CD4-positive, alpha-beta T cell treated with Interleukin-2 at 100 ng/mL for 4 hours (primary cell): ENCODE measurements at places on chromosomes 3 and 15.

- DNase-seq = no peak
Observed at GRCh38 chr15:50251638-50252182, 13.8 kb downstream of the HDC start.

DNA sequence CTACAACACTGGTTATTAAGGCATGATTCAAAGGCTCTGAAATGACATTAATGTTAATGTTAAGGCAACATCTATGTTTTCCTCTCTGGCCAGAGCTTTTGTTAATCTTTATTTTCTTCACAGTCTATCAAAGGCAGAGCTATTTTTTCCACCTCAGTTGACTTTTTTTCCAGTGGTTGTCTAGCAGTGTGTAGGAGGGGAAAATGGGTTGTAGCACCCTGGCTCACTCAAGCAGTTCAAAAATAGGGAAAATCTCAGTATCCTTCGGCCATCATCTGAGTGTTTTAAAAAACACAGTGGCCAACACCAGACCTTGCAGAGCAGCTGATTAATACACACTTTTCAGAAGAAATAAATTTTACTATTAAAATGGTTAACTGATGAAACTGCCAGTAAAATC lies 21.4 kb downstream of the CBLB start:
- no peak for DNase-seq

- DNase-seq = no peak
Observed at GRCh38 chr3:68999605-69000004, 13.9 kb downstream of the EOGT start.

- no peak for DNase-seq
Observed at GRCh38 chr3:107977221-107978130, 113.4 kb downstream of the CD47 start.

- DNase-seq = no peak
Observed at GRCh38 chr3:156664831-156665178, 9.6 kb upstream of the TIPARP start.

DNA sequence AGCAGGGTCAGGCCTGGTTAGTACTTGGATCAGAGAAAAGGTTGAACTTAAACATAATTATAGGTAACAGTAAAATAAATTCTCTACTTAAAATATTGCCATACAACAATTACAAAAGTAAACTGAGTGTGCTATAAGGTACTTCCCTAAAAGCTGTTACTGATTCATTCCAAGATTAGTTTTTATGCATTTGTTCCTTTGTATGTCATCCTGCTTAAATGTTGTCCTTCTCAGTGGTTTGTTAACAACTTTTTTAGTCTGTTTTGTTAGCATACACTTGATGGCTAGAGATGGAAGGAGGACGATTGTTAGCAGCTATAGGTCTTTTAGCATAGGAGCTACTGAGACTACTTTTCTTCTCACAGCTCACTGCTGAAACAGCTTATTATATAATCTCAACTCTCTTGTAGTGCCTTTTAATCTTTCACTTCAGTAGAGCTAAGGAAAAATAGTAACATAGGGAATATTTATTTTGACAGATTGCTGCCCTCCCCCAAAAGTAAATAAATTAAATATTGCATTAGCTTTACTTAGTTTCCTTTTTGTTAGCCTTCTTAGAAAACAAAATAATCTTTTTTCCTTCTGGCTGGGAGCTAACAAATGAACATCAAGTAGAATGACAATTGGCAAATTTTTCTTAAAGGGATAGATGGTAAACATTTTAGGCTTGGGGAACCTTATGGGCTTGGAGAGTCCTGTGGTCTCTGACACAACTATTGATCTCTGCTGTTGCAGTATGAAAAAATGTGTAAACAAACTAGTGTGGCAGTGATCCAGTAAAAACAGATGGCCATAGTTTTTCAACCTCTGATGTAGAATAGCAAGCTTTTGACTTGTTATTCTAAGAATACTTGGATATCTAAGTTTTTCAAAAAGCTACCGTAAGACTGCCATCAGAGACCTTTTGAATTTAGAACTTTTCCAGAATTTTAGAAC lies 39.5 kb downstream of the USP8 start:
- no peak for DNase-seq

DNA sequence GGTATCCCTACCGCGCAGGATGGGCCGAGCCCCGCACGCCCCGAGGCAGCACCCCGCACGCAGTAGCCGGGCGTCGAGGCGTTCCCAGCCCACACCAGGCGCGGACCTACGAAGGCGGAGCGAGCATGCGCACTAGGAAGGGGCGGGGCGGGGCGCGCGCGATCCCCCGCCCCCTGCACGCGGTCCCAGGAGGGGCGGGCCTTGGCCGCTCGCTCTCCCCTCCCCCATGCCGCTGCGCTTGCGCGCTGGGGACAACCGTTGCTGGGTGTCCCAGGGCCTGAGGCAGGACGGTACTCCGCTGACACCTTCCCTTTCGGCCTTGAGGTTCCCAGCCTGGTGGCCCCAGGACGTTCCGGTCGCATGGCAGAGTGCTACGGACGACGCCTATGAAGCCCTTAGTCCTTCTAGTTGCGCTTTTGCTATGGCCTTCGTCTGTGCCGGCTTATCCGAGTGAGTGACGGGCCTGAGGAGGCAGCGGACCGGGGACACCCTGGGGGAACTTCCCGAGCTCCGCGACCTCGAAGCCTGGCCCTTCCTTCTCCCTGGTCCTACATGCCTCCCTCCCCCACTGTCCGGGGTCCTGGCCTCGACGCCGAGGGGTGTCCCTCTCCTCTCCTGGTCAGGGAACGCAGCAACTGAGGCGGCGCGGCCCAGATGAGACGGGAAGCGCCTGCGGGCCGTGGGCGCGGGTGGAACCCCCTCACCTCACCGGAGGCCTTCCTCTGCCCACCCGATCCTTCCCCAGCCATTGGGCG lies at the start of gene SPESP1:
SPESP1 (plus strand) TSS at position 258 of the 755 bp plus-strand sequence; CDS start at position 387, 129 bp downstream.
- DNase-seq = peak; percentile 18

GRCh38 chr3:138833899-138834595 lies 681 bp downstream of the PIK3CB start:
- DNase-seq = peak; percentile 56
